CD8-positive, alpha-beta memory T cell (primary cell): ENCODE measurements at places on chromosomes 7 and 10. TPM values are rescaled to one million over a fixed set of nuclear protein-coding genes. Genes with fewer than 3 reads are reported as not detected.

DNA sequence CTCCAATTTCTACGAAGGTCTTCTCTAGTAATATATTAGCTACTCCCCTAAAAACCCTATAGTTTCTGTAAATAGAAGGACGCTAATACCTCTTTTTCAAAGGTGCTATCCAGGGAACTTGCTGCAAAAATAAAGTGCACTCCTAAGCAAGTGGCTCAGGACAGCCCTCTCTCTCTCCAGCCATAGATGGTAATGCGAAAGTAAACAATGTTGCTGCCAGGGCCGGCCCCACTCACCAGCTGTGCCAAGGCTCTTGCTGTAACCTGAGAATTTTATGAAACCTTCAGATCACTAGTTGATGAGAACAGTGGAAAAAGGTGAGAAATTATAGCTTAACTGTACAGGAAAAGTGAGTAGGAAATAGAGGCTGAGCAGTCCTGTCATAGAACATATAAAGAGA is 10.9 kb upstream of the TAS2R39 start:
- no peak overlapping the region for H3K27ac ChIP-seq
- no peak for DNase-seq
- no peaks in the 10 kb centered on the region for H3K4me1 ChIP-seq
- H3K36me3 ChIP-seq = no peaks in the 10 kb centered on the region

The ZNF853 gene
- total RNA-seq = 4.5 TPM

GRCh38 chr10:88309365-88309764 is 273.8 kb downstream of the RNLS start:
- no peaks in the 10 kb centered on the region for H3K36me3 ChIP-seq
- no peaks in the 10 kb centered on the region for H3K4me1 ChIP-seq
- H3K27ac ChIP-seq = no peak overlapping the region

GRCh38 chr10:110176141-110177030 is 31.0 kb upstream of the MXI1 start:
- H3K27ac ChIP-seq = no peak overlapping the region
- peaks cover 5% of the 10 kb centered on the region for H3K27me3 ChIP-seq
- DNase-seq = no peak
- H3K4me1 ChIP-seq = no peaks in the 10 kb centered on the region

- DNase-seq = no peak
- peaks cover 21% of the 10 kb centered on the region for H3K4me1 ChIP-seq
- H3K27me3 ChIP-seq = no peaks in the 10 kb centered on the region
- no peak overlapping the region for H3K4me3 ChIP-seq
- H3K27ac ChIP-seq = no peak overlapping the region
Observed at GRCh38 chr7:108463613-108464012, 7.4 kb upstream of the NRCAM start.

DNA sequence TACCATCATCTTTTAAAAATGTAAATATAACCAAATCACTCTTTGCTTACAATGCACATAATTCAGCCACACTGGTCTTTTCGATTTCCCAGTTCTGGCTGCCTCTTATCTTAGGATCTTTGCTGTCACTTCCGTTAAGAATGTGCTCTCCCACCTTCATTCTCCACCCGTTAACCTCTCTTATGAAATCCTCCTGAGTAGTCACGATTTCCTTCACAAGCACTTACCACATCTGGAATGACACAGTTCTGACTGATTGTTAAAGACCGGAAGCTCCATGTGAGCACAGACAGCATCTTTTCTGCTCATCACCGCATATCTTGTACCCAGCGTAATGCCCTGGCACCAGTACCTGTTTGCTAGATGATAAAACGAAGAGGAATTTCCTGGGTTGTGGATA is 84.3 kb downstream of the CUL2 start:
- H3K4me3 ChIP-seq = no peak overlapping the region
- H3K4me1 ChIP-seq = no peaks in the 10 kb centered on the region
- H3K27ac ChIP-seq = no peak overlapping the region
- H3K27me3 ChIP-seq = no peaks in the 10 kb centered on the region
- no peak for DNase-seq
- H3K36me3 ChIP-seq = no peaks in the 10 kb centered on the region

DNA sequence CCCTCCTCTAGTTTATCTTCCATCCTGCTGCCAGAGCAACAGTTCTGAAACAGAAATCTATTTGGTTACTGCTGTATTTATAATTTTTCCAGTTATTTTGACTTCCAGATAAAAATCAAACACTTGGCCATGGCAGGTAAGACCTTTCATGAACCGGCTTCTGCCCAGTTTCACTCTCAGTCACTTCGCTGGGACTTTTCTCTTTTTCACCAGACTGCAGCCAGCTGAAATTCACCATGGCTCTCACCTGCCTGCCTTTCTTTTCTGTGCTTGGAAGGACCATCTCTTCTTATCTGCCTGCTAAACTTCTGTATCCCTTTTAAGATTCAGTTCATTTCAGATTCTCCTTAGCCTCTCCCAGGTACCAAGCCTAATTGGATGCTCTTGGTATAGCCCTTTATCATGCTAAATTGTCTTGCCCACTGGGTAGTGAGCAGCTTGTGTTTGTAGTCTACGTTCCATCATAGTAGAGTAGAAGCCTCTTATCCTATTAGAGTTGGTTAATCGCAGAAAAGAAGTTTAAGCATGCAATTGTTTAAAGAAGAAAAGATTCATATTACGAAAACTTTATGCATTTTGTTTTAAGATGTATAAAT is 71.7 kb downstream of the TAF3 start:
- DNase-seq = no peak
- H3K27ac ChIP-seq = no peak overlapping the region
- H3K27me3 ChIP-seq = no peaks in the 10 kb centered on the region

- DNase-seq = no peak
- peak overlapping the region; percentile 96 for H3K27ac ChIP-seq
- H3K27me3 ChIP-seq = no peaks in the 10 kb centered on the region
- H3K4me3 ChIP-seq = peak overlapping the region; percentile 61
- peaks cover 70% of the 10 kb centered on the region for H3K4me1 ChIP-seq
Observed at GRCh38 chr7:143381427-143382125, 431 bp downstream of the ZYX start.

The OLAH gene
- total RNA-seq = not detected

- no peak for DNase-seq
- no peak overlapping the region for H3K4me3 ChIP-seq
- no peaks in the 10 kb centered on the region for H3K36me3 ChIP-seq
Observed at GRCh38 chr7:6234384-6234783, 38.0 kb downstream of the CYTH3 start.

GRCh38 chr10:68315582-68315981 is 16.3 kb upstream of the HNRNPH3 start:
- no peaks in the 10 kb centered on the region for H3K27me3 ChIP-seq
- H3K4me1 ChIP-seq = peaks cover 7% of the 10 kb centered on the region
- H3K36me3 ChIP-seq = no peaks in the 10 kb centered on the region
- no peak overlapping the region for H3K4me3 ChIP-seq

DNA sequence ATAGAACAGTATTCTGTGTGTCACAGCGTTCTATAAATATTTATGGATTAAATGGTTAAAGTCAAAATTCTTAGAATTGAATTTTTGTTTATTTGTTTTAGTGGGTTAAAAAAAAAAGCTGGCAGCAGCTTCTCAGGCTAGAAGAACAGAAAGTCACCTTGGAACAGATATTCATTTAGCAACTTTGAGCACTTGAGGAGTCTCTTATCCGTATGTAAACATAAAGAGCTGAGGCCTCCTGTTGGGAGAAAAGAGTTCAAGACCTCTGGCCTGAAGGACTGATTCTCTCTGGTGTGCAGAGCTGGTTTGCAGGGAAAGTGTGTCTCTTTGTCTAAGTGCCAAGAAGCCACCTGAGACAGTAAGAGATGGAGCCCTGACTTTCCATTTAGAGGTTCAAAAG is 109.9 kb downstream of the HERPUD2 start:
- H3K4me3 ChIP-seq = no peak overlapping the region
- no peaks in the 10 kb centered on the region for H3K36me3 ChIP-seq
- DNase-seq = no peak

The FANK1 gene
- total RNA-seq = 0.44 TPM

GRCh38 chr7:110568388-110568787 is 522.5 kb upstream of the LRRN3 start:
- no peak for DNase-seq
- H3K27me3 ChIP-seq = no peaks in the 10 kb centered on the region
- no peak overlapping the region for H3K27ac ChIP-seq
- no peaks in the 10 kb centered on the region for H3K36me3 ChIP-seq
- no peak overlapping the region for H3K4me3 ChIP-seq
